Epithelial cell of umbilical artery (primary cell): ENCODE measurements at places on chromosomes 2 and 18. TPM values are rescaled to one million over a fixed set of nuclear protein-coding genes. Genes with fewer than 3 reads are reported as not detected.

Gene STON1
- total RNA-seq = 11.0 and 12.6 TPM in 2 replicates

Gene KCTD18
- 9.1 and 18.1 TPM in 2 replicates for total RNA-seq

Gene MPPE1
- total RNA-seq = 13.0 and 17.6 TPM in 2 replicates

Gene HOXD1
- 4.3 and 7.8 TPM in 2 replicates for total RNA-seq

Gene COL4A4
- total RNA-seq = not detected in 2 replicates

Gene TUBA4B
- total RNA-seq = not detected in 2 replicates

Gene CROCC2
- not detected in 2 replicates for total RNA-seq

Gene POU3F3
- not detected in 2 replicates for total RNA-seq

Gene CNGA3
- not detected in 2 replicates for total RNA-seq

Gene ATOH8
- total RNA-seq = 4.0 and 5.8 TPM in 2 replicates

Gene GPAT2
- total RNA-seq = 8.8 and 10.3 TPM in 2 replicates

Gene TWIST2
- total RNA-seq = 0.65 and 0.91 TPM in 2 replicates

Gene UGP2
- 48.6 and 55.2 TPM in 2 replicates for total RNA-seq

Gene NCL
- total RNA-seq = 179 and 230 TPM in 2 replicates

Gene DYSF
- 39.3 and 75.1 TPM in 2 replicates for total RNA-seq

Gene COL5A2
- 151 and 181 TPM in 2 replicates for total RNA-seq

Gene GKN2
- not detected in 2 replicates for total RNA-seq

Gene RGPD6
- 17.2 and 31.5 TPM in 2 replicates for total RNA-seq

Gene PPM1B
- total RNA-seq = 16.6 and 26.1 TPM in 2 replicates

Gene EVX2
- not detected in 2 replicates for total RNA-seq

Gene LIMS2
- 3.6 and 8.8 TPM in 2 replicates for total RNA-seq

Gene UGT1A4
- not detected in 2 replicates for total RNA-seq

Gene GAL3ST2
- not detected in 2 replicates for total RNA-seq

Gene CPLX4
- total RNA-seq = not detected in 2 replicates

Gene IRS1
- under 0.01 and 0.30 TPM in 2 replicates for total RNA-seq

Gene CRYGD
- not detected in 2 replicates for total RNA-seq

Gene SERPINB10
- 0.32 TPM in 1 of 2 replicates, not detected in the other for total RNA-seq

Gene IL1F10
- not detected in 2 replicates for total RNA-seq

Gene LRRFIP1
- total RNA-seq = 105 and 135 TPM in 2 replicates

Gene RAPH1
- total RNA-seq = 14.6 and 17.8 TPM in 2 replicates

Gene APOB
- 0.30 and 0.32 TPM in 2 replicates for total RNA-seq

Gene POTEF
- total RNA-seq = under 0.01 TPM in 1 of 2 replicates, not detected in the other

Gene CNDP1
- not detected in 2 replicates for total RNA-seq

Gene HOXD8
- 6.2 and 7.8 TPM in 2 replicates for total RNA-seq

Gene PSME4
- 31.5 and 42.6 TPM in 2 replicates for total RNA-seq

Gene LPIN2
- 26.6 and 40.0 TPM in 2 replicates for total RNA-seq

Gene REG3A
- not detected in 2 replicates for total RNA-seq
